ENCODE measurements at places on chromosomes 2 and 18.
A peak's percentile ranks its signal among the peaks of the same experiment; 100 is the strongest.

DNA sequence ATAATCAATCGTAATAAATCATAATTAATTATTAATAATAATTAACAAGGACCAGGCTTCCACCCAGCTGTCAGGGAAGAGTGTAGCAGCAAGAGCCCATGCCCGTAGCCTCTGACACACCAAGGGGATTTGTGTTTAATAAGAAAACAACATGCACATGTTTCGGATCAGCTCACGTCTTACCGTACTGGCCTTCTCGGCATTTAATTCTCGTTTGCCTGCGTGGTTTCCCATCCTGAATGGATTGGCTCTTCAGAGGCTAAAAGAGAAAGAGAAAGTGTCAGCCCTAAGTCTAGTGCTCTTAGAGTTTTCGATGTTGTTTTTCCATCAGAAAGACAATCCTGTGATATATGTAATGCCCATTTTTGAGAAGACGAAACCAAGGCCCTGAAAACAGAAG lies 27.6 kb downstream of the MBP start:
- no peak for DNase-seq

DNA sequence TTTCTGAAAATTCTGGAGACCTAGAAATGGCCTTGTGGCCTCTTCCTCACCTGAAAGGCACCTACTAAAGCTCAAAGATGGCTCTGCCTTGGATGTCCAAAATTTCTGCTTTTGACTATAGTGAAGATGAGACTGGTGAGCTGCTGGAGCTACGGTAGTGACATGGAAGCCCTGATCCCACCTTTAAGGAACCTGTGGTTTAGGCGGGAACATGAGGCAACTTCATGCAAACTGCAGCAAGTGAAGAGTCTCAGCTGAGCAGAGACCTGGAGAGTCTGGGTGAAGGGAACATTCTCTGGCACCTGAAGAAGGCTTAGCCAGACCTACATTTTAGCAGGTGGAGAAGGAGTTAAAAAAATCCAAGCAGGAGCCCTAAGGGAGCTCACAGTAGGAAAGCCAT lies 40.0 kb downstream of the GORASP2 start:
- DNase-seq = no peak

- DNase-seq = no peak
These were observed 205.4 kb downstream of the SNTG2 start for GRCh38 chr2:1156059-1156458.

- DNase-seq = no peak
These were observed 186.4 kb downstream of the MREG start for GRCh38 chr2:215826838-215827441.

DNA sequence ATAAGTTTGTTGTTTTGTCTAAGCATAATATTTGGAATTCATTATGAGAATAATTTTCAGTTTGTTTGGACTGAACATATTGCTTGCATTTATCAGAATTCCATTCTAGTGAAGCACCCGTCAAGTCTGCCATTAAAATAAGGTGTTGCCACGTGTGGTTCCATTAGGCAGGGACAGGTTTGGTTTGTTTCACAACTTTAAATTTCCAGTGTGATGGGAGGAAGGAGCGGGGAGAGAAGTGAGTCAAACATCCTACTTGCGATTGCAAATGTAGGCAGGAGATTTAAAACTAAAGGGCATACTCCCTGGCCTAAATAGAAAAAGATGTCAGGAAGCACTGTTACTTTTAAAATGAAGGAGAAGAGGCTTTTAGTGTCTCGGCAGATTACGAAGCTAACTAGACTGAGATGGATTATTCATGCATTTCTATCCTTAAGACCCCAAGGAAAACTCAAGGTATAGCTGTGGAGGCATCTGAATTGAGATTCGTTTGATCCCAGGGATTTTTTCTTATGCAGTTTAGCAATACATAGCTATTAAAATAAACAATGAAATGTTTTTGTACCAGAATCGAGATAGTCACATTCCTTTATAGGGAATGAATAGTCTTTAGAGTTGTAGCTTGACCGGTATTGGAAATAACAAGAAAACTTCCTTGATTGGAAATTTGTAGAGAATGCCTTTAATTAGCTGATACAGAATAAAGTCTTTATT lies 19.8 kb downstream of the GRHL1 start:
- no peak for DNase-seq

- no peak for DNase-seq
These were observed 15.0 kb downstream of the LYG2 start for GRCh38 chr2:99240431-99240830.

GRCh38 chr2:222752746-222753145 lies 81.3 kb downstream of the MOGAT1 start:
- DNase-seq = no peak

DNA sequence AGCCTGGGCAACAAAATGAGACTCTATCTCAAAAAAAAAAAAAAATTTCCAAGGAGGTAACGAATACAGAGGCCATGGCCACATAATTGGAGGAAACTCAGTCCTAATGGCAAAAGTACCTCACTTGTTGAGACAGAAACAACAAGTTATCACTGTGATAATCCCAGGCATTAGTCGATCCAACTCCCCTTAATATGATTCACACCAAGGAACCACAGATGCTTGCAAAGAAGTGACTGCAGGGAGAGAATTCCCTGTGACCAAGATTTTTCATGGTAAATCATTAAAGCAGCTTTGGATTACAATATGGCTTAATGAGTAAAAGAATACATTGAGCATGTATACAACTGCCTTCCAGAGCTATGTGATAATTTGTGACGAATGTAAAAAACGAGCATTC lies 80.4 kb upstream of the RNU4ATAC start:
- no peak for DNase-seq

GRCh38 chr2:32060266-32060665 lies 3.1 kb upstream of the SPAST start:
- no peak for DNase-seq

DNA sequence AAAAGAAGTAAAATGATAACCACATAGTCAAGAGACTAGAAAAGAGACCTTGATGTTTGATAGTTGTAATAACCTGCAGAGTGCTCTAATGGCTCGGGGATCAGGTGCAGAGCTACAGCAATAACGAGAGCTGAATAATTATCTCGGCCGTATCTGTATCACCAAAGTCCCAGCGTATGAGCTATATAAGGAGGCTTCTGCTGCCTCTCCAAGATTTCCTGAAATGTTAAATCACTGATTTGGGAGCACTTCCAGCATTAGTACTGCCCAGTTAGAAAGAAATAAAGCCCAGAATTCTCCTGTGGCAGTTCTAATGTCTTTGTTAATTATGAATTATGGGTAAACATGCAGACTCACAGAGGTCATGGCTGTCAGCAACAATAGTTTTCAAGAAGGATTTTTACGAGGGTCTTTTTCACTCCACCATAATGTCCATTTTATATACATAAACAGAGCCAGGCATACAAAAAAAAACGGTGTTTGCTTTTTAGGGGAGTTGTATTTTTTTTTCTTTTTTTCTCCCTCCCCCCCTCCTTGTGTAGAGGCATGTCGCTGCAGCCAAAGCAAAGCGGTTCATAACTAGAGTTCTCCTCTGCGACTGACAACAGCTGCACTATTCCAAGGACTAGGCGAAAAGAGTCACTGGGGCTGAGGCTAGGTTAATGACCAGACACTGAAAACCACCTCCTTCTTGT lies 168.3 kb upstream of the VRK2 start:
- no peak for DNase-seq

DNA sequence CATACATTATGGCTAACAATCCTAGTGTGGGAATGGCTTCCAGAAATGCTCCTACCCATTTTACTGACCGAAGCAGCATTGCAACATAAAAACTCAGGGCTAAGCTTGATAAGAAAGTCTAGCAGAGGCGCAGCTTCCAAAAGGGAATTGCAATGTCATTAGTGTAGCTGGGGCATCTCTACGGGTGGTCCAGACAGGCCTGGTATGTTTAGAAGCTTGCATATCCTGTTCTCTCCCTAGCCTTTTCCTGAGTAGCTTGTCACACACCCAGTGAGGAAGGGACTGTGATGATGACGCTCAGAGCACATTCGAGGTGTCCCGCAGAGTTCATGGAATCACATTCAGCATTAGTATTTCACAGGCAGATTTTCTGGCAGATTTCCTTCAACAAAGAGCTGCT lies 38.0 kb upstream of the COL5A2 start:
- DNase-seq = no peak

DNA sequence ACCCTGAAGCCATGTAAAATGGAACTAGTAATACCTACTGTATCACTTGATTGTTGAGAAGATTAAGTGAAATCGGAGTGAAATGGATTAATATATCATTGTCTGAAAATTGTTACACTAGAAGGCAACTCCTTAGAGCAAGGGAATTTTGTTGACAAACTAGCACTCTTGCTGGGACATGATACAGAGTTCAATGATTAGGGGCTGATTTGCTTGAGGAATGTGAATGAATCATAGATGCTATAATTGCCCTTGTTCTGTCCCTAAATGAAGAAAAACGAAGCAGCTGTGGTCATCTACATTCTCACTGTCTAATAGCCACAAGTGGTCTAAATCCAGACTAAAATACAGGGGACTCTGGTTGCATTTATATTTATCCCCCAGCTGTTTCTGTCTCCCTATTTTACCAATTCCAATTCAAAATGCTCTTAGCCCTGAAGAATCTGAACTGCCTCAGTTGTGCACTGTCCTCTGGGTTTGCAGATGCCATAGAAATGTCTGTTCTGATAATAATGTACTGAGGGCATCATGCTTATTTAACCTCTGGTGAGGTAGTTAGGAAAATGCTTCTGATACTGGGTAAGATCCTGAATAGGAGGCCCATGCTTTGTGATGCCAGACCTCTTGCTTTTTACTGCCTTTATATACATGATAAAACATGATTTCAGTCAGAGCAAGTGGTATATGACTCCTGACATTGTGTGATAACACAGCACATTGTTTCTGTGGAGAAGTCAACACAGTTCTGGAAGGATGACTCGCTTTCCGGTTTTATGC lies 382.1 kb downstream of the NRXN1 start:
- no peak for DNase-seq

- no peak for DNase-seq
These were observed 27.7 kb upstream of the CPS1 start for GRCh38 chr2:210528716-210529115.

GRCh38 chr2:88885275-88885674 lies 193.8 kb downstream of the RPIA start:
- DNase-seq = no peak

GRCh38 chr18:62583376-62583775 lies 60.6 kb downstream of the ZCCHC2 start:
- no peak for DNase-seq

DNA sequence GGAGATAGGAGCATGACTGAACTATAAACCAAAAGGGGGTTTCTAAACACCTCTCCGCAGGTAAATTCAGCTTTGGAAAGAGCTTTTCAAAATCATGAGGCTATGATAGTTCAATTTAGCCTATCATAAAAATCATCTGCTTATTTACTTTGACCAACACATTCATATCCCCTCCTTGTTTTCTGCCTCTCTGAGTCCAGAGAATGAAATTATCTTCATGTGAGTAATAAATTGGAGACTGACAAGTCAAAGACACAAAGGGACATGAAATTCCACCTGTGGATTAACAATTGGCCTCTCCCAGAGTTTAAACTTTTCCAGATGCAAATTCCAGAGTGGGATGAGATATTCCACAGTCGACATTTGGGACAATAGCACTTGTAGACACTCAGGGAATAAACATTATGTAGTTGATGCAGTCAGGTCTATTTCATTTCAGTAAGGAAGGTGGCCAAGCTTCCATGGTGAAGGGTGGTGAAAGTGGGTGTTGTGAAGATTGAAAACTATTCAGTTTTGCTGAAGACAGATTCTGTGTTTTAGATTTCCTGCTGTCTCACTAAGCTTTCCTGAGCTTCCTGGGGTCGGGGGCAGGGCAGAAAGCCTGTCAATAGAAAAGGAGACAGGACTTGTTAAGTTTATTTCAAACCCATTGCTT lies 84.7 kb downstream of the CDC42EP3 start:
- DNase-seq = no peak

- DNase-seq = no peak
These were observed 89.1 kb downstream of the AKAIN1 start for GRCh38 chr18:5107988-5108387.

- no peak for DNase-seq
These were observed 14.0 kb downstream of the SMARCAL1 start for GRCh38 chr2:216426166-216426777.

GRCh38 chr2:59680863-59681262 lies 872.6 kb downstream of the BCL11A start:
- no peak for DNase-seq

- DNase-seq = no peak
These were observed 141.7 kb upstream of the SIX3 start for GRCh38 chr2:44799754-44800153.

- DNase-seq = no peak
These were observed 23.9 kb downstream of the CALCRL start for GRCh38 chr2:187424146-187424545.

DNA sequence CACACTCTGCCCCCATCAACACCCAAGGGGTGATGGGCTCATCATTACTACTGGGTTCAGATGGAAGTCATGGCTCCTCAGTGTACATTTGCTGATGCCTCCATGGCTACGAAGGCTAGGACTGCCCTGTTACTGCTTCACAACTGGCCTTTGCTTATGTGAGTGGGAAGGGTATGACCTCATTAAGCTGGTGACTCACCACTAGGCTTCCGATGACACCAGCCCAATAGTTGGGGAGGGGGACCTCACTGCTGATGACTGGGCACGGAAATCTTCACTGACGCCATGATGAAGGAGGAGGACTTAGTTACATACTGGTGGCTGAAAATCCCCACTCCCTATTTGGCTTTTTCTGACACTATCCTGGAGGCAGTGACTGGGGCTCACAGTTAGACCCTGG lies 263.2 kb downstream of the CMPK2 start:
- DNase-seq = no peak

DNA sequence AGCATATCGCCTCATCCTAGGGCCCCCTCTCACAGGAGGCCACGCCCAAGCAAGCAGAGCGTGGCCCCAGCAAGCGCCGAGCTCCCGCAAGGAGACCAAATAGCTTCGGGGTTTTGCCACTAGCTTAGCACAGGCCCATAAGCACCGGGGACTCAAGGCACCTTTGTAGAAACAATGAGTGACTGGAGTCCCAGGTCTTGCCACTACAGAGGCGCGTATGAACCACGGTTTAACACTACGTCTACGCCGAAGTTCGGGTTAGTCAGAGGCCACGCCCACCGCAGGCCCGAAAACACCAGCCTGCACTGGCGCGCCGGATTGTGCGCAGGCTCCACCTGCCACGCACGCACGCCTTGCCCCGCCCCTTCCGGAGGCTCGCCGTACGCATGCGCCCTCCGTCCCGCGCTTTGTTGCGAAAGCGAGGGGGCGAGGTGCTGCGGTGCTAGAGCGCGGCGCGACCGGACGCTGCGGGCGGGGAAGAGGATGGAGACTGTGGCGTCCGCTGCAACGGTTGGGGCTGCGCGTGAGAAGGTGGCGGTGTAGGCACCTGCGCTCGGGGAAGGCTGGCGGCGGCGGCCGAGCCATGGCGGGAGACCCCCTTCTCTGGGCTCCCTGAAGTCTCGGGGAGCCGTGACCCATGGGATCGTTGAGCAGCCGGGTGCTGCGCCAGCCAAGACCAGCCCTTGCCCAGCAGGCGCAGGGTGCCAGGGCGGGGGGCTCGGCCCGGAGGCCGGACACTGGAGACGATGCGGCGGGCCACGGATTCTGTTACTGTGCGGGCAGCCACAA lies at the start of gene GMCL1:
GMCL1 (plus strand) TSS at position 405 of the 789 bp plus-strand sequence; CDS start at position 638, 233 bp downstream.
- peak; percentile 98 for DNase-seq

- DNase-seq = no peak
These were observed 23.4 kb upstream of the CHRNA1 start for GRCh38 chr2:174787487-174788205.

Measured in T-cell (primary cell).